ENCODE measurements at places on chromosomes 16 and 17.

DNA sequence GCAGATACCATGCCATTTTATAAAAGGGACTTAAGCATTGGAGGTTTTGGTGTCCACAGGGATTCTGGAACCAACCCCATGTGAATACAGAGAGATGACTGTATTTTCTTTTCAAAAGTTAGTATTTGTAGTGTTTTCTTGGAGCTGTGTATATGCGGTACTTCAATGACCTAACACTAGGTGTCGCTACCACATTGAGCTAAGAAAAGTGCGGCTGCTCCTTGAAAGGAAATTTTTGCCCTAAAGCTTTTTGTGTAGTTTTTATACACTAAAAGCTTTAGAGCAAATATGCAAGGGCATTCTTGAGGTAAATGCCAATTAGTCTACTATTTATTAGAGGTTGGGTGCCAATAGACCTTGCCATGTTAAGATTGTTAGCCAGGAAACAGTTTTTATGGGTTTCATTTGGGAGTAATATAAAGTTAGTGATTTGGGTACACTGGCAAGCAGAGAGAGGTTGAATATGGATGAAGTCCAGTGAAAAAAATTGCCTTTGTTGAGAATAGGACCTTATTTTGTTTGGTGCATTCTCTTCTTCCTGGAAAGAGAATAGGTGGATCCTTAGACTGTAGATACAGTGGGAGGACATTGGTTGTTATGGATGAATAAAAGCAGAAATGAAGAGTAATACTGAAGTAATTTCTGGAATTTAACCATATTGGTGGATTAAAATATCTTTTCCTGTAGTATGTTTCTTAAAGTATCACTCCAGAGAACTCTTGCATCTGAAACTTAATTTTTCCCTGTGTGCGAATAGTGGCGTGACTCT, 43.3 kb downstream of the BCAS3 start:
- DNase-seq = no peak

GRCh38 chr16:72989579-72990551, 58.1 kb downstream of the ZFHX3 start:
- no peak for DNase-seq

DNA sequence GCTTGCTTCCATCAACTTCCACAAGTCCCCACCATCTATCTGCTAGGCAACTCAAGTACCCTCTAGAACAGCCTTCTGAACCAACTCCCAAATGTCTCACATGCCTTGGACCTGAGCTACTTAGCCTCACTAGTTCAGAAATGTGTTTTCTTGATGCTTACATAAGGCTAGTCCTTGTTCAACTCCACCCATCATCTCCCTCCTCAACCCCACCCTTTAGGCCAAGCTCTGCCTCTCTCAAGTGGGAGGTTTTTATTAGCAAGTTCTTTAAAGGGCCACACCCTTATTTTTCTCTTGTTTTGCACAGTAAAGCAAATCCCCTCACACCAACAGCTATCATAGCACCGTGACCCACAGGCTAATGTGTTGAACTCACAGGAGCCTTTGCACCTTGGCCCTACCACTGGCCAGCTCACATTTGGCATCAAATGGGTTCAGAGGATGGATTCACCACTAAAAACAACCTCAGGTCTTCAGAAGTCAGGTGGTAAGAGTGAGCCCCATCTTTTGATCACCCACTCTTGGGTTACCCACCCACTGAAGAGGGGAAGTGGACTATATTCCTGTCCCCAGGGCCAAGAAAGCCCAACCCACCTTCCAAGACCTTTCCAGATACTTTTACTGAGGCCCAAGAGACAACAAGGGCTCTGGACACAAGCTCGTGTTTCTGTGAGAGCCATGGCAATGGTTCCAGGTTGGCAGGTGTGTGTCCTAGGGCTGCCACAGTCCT, 12.2 kb downstream of the PIK3R5 start:
- DNase-seq = no peak

GRCh38 chr16:59168461-59169114, 434.5 kb upstream of the GOT2 start:
- no peak for DNase-seq

- DNase-seq = no peak
Observed at GRCh38 chr17:81179861-81180260, 13.8 kb upstream of the AATK start.

- DNase-seq = no peak
Observed at GRCh38 chr16:14042706-14043105, 28.4 kb upstream of the MRTFB start.

Measured in naive thymus-derived CD8-positive, alpha-beta T cell (primary cell).